ENCODE measurements at places on chromosomes 1 and 21.

DNA sequence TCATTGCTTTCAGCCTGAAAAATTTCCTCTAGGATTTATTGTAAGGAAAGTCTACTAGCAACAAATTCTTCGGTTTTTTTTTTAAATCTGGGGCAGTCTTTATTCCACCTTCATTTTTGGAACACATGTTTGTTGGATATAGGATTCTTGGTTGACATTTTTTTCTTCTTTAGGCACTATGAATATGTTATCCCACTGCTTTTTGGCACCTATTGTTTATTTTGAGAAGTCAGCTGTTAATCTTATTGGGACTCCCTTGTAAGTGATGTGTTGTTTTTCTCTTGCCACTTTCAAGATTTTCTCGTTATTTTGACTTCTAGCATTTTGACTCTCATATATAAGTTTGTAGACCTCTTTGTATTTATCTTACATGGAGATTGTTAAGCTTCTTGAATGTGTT lies 99.3 kb downstream of the NPHS2 start:
- no peak for DNase-seq

GRCh38 chr1:54100500-54100899 lies 47.1 kb downstream of the TCEANC2 start:
- no peak for DNase-seq

DNA sequence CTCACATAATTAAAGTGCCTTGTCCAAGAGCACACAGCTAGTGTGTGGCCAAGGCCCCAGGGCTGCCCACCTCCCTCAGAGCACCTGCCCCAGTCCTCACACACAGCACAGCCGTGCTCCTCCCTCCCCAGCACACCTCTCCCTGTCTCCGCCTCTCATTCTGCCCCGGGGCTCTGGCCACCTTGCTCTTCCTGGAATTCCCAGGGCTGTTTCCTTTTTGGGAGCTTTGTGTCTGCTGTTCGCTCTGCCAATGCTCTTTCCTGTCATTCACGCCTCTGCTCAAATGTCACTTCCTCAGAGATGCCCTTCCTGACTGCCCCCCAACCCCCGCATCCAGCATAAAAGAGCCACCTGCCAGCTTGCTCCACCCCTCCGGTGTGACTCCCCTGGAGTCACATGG lies 13.3 kb downstream of the SLC6A17 start:
- DNase-seq = no peak

- DNase-seq = no peak
Measured at GRCh38 chr1:219940707-219941106, 12.3 kb upstream of the SLC30A10 start.

- DNase-seq = no peak
Measured at GRCh38 chr1:206915030-206915735, 6.6 kb downstream of the FCMR start.

GRCh38 chr1:39925721-39926342 lies 24.1 kb upstream of the MYCL start:
- DNase-seq = peak; percentile 18

DNA sequence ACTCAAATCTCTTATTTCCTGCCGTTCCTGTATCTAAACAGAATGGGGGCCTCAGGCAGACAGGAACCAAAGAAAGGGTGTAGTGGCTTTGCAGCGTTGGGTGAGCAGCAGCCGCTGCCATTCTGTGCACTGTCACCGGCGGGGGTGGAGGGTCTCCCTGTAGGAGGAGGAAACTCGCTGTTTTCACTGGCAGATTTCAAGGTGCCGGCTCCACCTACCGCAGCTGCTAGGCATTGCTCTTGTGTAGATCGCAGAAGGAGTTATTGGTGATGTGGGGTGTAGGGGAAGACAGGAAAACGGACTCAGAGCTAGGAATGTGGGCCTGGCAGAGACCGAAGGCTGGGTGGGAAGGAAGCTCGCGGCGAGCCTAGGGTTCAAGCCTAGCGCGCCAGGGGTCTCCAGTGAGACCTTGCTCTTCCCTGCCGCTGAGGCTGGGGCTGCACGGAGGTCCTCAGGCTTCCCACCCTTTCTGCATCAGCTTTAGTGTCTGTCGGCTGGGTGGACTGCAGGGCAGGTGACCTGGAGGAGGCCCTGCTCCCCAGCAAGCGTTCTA lies 20.8 kb downstream of the ATP5PO start:
- peak; percentile 87 for DNase-seq
